ENCODE measurements at places on chromosomes 13 and 19. TPM values are rescaled to one million over a fixed set of nuclear protein-coding genes. Genes with fewer than 3 reads are reported as not detected.

The ERVK3-1 gene
- total RNA-seq = 91.6 TPM

The JOSD2 gene
- 92.9 TPM for total RNA-seq

The FBXO46 gene
- 10.7 TPM for total RNA-seq

The LAIR1 gene
- not detected for total RNA-seq

The CPT1C gene
- total RNA-seq = 15.0 TPM

The CEACAM20 gene
- total RNA-seq = 0.08 TPM

The CCDC169 gene
- total RNA-seq = 0.35 TPM

The TPTE2 gene
- total RNA-seq = not detected

The SHANK1 gene
- 0.15 TPM for total RNA-seq

The LRG1 gene
- 0.25 TPM for total RNA-seq

The CGB3 gene
- total RNA-seq = not detected

The CEACAM5 gene
- 2.1 TPM for total RNA-seq

The TEAD2 gene
- total RNA-seq = 17.9 TPM

The C19orf85 gene
- not detected for total RNA-seq

All from A549 treated with CORT108297 at 1 μM for 4 hours (cell line).